ENCODE measurements at places on chromosomes 11 and 22.

- DNase-seq = no peak
These were observed 283.7 kb upstream of the ANO3 start for GRCh38 chr11:26048271-26048670.

GRCh38 chr22:47625531-47626427 lies 863.3 kb downstream of the TBC1D22A start:
- DNase-seq = no peak

GRCh38 chr22:37887584-37888378 lies 18.3 kb upstream of the MICALL1 start:
- no peak for DNase-seq

DNA sequence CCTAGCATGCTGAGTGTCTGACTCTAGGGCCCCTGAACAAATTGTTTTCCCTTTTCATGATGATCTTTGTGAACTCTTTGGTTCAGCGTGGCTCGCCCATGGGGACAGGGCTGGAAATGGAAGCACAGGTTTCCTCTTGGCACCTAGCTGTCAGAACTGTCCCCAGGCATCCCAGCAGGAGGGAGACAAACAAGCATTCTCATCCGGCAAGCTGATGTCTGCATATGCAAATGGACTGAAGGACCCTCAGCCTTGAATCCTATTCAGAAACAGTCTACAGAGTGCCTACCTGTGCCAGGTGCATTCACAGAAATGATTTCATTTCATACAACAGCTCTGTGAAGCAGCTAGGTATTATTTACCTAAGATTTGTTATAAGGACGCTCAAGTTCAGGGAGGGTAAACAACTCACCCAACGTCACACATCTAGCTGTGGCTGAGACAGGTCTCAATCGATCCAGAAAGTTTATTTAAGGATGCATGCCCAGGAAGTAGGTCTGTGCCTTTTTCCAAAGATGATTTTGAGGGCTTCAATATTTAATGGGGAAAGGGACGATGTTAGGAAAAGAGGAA lies 176.4 kb downstream of the KIRREL3 start:
- DNase-seq = peak; percentile 99

- DNase-seq = no peak
These were observed 24.1 kb upstream of the RASL10A start for GRCh38 chr22:29339381-29340235.

GRCh38 chr11:1628506-1629325 lies 859 bp upstream of the KRTAP5-5 start:
- DNase-seq = no peak

- DNase-seq = no peak
These were observed 9.4 kb downstream of the C11orf97 start for GRCh38 chr11:94521684-94522083.

DNA sequence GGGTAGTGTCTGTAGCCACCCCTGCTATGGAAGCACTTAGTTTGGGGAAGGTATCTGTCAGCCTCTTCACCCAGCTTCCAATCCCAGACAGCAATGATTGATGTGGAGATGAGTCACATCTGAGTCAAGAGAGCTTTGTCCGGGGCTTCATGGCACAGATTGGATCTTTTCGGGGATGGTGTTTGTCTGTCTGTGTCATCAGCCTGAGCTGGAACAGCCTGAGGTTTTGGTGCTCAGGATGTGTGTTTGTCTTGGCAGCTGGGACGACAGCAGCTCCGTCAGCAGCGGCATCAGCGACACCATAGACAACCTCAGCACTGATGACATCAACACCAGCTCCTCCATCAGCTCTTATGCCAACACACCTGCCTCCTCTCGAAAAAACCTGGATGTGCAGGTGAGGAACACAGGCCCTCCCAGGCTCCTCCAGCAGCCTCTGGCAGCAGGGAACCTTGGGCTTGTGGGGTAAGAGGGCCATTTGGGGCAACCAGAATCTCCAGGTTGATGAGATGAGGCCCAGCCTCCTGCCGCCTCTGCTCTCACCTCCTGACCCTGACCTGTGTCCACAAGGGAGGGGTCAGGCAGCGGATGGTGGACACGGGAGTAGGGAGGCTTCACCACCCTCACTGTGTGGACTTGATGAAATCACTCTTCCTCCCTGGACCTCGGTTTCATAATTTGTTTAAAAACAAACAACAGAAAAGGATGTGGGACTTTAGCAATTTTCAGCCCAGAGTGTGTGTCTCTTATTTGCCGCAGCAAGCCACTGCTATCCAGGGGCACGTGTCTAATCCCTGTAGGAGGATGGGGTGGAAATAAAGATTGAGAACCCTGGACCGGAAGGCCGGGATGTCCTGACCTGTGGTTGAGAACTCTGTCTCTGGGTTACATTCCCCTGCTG lies 124.3 kb downstream of the DBX1 start:
- no peak for DNase-seq

DNA sequence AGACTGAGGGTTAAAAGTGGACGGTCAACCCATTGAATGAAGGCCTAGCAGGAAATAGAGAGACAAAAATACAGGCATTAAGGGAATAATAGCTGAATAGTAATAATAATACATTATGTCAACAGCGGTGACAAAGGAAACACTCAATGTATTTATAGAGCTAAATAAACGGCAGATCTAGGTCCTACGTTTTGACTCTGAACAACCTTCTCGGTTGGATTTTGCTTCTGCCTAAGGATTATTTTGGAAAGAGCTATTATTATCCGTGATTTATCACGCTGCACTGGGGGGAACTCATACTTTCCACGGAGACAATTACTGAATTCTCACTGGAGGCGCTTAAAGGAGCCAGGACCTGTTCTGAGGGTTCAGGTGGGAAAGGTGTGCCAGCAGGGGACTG lies 118.2 kb upstream of the KIRREL3 start:
- DNase-seq = no peak

DNA sequence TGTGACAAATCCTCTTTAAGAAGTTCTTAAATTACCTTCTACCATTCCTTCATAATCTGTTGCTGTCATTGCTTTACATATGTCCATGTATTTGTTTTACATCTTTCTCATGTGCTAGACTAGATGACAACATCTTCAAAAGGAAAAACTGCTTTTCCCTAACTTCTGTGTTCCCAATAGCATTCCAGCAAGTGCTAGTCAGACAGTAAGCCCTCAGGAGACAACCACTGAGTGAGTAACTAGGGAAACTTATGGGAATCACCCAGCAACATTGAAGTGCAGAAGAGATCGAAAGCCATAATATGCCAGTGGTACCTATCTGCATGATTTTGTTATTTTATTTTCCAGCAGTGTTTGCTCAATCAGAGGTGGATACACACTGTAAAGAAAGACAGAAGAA lies 889.7 kb upstream of the API5 start:
- no peak for DNase-seq

DNA sequence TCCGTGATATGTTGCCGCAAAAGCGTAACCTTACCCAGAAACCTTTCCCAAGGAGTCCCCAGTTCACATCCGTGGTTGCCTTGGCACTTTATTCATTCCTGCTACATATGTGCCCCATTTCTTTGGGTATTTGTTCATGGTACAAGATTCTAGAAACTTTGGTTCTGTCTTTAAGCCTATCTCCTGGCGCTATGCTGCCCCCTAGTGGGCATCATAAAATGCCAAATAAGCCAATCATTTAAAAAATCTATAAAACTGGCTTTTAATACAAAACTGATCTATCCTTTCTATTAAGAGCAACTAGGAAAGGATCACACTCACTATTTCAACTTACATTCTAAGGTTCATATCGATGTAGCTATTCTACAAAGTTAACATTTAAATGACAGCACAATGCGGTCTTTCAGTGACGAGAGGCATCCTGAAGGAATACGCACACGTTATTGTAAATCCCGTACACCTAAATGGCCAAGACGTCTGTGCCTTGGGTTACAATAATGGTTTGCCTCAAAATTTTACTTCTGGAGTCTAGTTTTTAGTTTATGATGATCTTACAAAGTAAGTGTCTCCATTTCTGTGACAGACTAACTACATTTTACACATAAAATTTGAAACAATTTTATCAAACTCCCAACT lies 16.2 kb downstream of the PIWIL3 start:
- no peak for DNase-seq

DNA sequence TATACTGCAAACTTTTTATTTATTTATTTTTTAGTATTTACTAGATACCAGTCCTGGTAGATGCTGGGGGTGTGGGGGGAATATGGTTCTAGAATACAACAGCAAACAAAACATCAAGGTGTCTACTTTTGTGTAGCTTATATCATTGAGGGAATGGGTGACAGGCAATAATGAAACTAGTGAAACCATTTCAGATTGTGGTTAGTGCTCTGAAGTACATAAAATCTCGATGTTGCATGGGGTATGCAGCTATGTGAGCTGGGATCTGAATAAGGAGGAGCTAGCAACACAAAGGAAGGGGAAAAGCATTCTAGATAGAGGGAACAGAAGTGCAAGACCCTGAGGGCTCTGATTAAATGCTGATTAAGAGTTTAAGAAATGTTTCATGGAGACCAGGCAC lies 103.5 kb downstream of the WT1 start:
- no peak for DNase-seq

DNA sequence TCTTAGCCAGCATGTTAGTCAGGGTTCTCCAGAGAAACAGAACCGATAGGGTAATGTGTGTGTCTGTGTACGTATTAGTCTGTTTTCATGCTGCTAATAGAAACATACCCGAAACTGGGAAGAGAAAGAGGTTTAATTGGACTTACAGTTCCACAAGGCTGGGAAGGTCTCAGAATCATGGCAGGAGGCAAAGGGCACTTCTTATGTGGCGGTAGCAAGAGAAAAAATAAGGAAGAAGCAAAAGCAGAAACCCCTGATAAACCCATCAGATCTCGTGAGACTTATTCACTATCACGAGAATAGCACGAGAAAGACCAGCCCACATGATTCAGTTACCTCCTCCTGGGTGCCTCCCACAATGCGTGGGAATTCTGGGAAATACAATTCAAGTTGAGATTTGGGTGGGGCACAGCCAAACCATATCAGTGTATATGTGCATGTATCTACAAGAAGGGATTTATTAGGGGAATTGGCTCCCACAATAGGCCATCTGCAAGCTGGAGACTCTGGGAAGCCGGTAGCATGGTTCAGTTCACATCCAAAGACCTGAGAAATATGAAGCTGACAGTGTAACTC lies 173.7 kb upstream of the NECTIN1 start:
- DNase-seq = no peak

DNA sequence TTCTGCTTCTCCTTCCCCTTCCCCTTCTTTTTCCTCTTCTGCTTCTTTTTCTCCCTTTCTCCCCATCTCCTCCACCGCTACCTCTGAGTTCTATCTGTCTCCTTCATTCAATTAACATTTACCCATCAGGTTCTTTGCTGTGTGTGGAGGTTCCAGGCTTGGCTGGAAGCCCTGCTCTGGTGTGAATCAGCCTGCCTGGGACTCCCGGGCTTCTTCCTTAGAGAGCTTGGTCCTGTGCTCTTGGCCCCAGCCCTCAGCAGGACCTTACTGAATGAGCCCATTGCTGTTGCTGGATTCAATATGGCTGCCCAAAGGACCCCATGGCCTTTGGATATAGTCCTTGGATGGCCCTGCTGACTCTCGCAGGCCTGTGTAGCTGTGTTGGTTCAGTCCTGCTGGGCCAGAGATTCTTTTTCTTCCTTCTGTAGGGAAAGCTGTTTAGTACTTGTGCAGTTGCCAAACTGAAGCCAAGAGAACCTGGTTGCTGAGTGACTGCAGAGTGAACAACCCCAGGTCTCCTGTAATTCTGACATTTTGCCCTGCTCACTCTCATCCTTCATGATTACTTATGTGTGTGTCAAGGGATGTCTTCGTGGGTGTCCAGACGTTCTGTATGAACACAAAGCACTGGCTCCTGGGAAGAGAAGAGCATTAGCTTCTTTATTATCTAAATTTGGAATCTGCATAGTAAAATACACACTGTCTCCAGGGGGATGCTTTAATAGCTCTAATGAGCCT lies 81.0 kb upstream of the ZBED5 start:
- no peak for DNase-seq

DNA sequence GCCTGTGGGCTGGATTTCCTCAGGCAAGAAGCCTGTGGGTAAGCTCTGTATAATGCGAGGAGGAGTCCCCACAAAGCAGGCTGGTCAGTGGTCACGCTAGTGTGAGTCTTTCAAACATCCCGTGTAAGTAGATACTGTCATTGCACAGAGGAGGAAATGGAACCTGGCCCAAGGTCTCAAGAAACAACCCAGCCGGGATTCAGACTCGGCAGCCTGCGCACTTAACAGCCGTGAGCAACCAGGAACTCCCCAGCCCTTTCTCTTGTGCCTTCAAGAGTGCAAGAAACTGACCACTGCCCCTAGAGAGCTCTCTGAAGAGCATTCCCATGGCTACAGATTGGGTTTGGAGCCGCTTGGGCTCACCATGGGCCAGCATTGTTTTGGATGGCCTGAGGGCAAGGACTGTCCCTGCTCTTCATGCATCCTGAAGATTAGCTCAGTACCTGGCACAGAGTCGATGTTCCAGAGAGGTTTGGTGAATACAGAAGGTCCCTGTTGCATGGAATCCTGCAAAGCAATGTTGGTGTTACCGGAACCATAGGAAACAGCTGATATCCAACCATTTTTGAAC lies 6.0 kb downstream of the MPST start:
- no peak for DNase-seq

DNA sequence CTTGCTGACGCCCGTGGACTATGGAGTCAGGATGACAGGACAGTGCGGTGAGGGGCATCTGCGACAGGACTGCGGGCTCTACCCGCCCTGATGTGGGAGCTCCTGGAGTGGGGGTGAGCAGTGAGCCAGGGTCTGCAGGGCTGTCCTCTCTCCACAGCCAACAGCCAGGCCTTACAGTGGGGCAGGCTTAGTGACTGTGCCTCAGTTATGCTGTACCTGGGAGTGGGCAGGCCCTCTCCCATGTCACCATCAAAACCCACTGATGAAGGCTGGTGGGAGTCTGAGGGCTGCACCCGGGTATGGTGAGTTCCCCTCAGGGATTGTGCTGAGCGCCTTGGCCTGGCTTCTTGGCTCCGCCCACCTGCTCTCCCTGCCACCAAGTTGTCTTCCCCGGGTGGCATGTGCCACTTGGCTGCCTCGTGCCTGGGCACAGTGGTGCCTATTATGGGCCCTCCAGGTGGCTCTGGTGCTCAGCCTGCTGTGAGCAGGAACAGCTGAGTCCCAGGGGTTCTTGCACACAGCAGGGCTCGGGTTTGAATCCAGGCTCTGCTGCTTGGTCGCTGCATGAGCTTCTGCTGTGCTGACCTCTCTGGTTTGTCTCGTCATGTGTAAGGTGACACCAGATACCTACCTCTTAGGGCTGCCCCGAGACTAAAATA lies 4.1 kb upstream of the TRIOBP start:
- DNase-seq = no peak

DNA sequence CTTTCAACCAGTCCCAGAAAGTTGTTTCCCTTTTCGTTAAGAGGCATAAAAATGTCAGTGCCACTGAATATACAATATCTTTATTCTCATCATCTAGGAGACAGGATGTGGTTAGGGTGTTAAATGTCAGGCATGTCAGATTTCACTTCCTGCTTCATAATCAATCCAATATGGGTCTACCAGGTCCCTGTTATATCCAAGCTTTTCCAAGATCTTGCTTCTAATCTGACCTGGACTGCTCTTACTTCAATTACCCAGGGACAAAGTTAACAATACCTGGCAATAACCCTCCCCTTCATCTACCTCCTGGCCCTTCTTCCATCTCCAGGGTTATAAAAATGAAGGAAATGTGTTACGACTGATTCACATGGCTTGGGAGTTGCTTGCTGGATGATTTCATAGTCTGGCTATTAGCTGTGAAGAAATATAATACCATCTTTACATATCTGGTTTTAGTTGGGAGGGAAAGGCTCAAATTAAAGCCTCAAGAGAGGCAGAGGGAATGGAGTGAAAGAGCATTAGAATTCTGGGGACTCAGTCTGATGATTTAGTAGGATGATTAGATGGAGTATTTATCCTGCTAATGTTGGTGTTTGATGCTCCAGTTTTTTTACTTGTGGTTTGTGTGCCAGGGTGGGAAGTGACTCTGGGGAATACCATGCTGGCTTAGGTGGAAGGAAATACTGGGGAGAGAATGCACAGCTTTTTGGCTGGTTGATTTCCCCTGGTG lies 534.3 kb downstream of the ETS1 start:
- no peak for DNase-seq

All from DMS79 (cell line).